ENCODE measurements at places on chromosomes 1 and 21. TPM values are rescaled to one million over a fixed set of nuclear protein-coding genes. Genes with fewer than 3 reads are reported as not detected.

LYPD8 gene
- not detected for total RNA-seq

DNA sequence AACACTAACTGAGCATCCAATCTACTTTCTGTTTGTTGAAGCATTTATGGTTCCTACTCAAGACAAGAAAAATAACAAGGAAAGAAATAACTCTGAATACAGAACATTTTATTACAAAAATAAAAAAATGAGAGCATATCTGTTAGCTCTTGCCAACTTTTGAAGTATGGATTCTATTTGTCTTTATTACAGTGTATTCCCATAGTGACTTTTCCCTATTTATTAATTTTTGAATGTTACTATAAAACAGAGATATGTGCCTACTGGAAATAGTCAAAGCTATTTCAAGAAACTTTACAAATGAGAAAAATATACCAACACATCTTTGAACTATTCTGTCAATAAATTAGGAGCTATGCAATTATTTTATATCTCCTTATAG lies 153.0 kb downstream of the HLX start:
- no peak for DNase-seq

DNA sequence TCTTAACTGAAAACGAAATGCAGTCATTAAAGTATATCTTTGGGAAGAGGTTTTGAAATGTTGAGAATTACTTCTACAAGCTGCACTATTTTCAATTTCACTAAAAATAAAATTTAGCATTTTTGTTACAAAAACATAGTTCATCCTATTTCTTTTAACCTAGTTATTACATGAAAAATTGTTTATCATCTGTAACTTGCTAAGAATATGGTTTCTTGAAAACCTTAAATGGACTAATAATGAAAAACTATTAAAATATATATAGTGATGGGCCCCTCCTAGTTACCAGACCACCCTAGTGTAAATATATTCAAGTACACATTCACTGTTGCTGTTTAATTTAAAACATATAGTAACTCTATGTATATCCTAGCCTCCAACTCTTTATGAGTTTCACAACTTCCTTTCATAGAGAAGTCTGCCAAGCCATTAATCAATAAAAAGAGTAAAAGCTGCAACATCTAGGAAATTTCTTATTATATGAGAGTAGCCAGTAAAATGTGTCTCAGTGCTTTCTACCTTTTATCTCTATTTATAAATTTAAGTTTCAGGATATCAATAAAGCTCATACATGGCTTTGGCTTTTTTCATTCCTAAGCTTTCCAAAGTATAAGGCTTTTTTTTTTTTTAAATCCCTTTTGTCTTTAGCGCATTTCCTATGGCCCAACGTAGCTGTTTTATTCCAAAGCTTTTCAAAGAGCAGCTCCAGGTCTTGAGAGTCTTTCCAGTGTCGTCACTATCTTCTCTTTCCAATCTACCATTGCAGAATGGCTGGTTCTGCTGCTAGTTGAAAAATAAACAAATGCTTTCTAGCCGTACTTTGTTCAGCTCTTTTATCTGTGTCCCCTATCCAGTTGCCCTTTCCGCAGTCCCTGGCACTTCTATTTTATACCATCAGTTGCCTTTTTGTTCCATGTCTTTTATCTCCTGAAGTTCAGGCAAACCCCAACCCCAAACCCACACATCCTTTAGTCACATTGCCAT lies 6.5 kb downstream of the IRF2BP2 start:
- DNase-seq: no peak

DNA sequence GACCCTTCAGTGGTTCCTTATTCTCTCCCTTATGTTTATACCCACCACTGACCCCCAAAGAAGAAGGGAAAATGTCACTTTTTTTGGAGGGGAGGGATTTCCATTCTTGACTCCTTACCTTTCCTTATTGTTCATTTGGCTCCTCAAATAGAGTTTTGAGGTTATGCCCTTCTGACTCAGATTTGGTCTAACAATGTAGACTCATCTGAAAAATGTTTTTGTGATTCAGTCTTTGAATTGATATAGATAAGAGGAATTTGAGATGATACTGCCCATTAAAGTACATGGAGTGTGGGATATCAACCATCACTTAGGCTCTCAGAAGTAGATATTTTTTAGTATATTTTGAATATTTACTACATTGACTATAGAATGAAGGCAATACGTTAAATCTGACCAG lies 16.1 kb downstream of the USP1 start:
- DNase-seq: no peak

DNA sequence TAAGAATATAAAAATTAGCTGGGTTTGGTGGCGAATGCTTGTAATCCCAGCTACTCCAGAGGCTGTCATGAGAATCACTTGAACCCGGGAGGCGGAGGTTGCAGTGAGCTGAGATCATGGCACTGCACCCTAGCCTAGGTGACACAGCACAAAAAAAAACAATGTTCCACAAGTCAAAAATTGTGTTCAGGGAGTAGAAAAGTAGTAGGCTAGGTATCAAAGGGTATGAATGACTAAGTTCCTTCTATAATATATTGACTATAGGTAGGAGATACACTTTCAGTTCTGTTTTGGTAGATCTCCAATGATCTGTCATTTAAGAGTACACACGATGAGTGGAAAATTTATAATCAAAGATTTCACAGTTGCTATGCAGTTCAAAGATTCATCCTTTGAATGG lies 16.7 kb downstream of the USP48 start:
- DNase-seq: no peak

- DNase-seq: no peak
These were observed 13.5 kb downstream of the SLC2A1 start for GRCh38 chr1:42945164-42945563.

- no peak for DNase-seq
These were observed 5.2 kb upstream of the LRRC8D start for GRCh38 chr1:89815611-89816010.

DNA sequence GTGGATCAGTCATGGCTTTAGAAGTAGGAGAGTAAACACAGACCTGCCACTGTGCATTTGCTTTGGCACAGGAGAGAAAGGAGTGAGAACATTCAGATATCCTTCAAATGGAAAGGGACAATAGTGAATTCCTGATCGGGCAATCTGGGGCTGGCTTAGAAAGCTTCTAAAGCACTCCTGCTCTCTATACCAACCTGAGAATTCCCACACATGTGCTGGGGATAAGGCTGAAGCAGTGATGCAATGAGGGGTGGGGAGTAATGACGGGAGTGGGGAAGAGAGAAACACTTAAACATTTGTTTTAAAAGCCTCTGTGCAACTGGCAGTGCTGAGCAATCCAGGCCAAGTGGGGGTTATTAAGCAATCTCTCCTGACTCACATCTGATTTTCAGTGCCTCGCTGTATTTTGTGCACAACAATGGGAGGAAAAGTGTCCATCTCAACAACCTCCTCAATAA lies 108.8 kb downstream of the KIAA0319L start:
- DNase-seq: no peak

DNA sequence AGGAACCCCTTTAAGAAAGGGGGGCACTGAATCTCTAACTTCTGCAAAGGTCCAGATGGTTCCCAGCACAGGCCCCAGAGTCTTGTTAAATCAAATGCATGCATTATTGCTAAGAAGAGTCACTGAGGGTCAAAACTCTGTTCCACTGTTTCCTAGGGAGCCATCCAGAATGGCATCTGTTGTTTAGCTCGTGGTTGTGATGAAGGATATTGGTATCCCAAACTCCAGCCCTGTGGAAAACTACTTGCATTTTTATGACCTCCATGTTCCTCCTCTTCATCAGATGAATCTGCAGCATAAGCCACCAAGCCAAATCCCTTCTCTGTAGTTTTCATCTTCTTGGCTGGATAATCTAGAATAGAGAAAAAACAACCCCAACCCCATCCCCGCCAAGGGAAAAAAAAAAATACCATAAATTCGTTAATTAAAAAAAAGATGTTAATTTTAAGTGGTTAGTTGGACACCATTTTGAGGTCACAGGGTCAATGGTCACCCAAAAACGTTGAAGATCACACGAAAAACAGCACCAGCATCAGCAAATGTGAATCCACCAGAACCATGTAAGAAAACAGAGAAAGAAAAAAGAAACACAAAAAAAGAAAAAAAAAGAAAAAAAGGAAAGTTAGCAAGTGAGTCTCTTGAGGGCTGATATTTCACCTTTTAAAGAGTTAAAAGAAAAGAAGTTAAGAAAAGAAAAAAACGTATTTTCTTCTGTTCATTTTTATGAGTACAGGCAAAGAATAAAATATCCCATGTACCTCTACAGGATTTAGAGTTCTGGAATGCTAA lies 3.0 kb upstream of the RIT1 start:
- DNase-seq: no peak

- no peak for DNase-seq
These were observed 50.5 kb upstream of the PRRC2C start for GRCh38 chr1:171434717-171435346.

DNA sequence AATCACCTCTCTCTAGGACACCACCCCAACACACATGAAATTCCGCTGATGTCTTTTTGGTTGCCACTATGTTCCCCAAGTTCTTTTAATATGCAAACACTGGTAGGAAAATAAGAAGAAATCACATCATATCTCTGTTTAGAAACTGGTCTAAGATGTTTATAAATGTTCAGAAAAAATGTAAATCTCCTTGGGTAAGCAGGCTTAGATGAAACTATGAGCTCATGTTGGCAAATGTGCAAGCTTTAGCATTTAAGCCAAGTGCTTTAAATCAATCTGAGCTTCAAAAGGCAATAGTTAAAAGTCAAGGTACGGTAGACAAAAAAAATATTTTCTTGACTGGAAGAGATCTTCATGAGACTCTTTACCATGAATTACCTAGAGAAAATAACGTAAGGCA lies 25.2 kb upstream of the SLAMF9 start:
- no peak for DNase-seq

GRCh38 chr1:55702064-55702463 lies 486.9 kb upstream of the USP24 start:
- no peak for DNase-seq

All from activated CD8-positive, alpha-beta memory T cell treated with anti-CD3 and anti-CD28 coated beads, Interleukin-2, amount 10 ng/mL, durations not matched to agents 7 days and 5 days (primary cell).